Fibroblast of villous mesenchyme (primary cell): ENCODE measurements at places on chromosomes 16 and 17. TPM values are rescaled to one million over a fixed set of nuclear protein-coding genes. Genes with fewer than 3 reads are reported as not detected.
A peak's percentile ranks its signal among the peaks of the same experiment; 100 is the strongest.

GRCh38 chr17:15346066-15346595, 4.7 kb upstream of the TEKT3 start:
- no peak for DNase-seq

- DNase-seq = peak; percentile 85
Observed at GRCh38 chr16:57000271-57001025, 11.1 kb downstream of the NLRC5 start.

DNA sequence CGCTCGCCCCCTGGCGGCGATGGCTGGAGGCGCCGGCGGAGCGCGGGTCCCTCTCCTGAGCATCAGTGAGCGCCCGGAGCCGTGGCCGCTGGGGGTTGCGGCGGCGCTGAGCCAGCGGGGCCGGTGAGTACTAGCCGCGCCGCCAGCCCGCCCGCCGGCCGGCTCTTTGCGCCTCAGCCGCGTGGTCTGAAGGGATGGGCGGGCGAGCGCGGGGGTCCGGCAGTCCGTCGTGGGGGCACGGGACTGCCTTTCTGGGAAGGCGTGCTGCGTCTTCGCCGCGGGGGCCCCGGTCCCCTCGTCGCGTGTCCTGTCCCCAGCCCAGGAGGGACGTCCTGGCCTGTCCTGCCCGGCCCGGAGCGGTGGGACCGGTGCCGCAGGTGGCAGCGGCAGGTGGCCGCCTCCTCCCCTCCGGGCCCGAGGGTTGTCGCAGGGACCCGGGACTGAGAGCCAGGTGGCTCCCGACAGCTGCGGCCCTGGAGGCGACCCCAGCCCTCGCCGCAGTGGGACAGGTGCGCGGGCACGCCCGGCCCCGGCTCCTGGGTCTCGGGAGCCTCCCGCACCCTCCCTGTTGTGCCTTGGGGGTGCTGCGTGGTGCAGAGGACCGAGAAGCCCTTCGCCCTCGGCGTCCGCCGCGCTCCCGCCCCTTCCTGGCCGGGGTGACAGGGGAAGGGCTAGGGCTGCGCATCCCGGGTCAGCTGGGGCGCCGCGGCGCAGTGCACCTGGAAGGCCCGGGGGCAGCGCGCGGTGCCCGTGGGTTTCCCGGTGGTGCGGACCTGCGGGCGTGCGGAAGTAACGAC, at the start of gene SPECC1:
Gene SPECC1, plus strand, starts transcription at position 58 of the 797 bp plus-strand sequence. CDS start 87,293 bp downstream, outside the sequence.
- DNase-seq = peak; percentile 41

GRCh38 chr17:41013181-41013580, 4.3 kb upstream of the KRTAP3-1 start:
- DNase-seq = peak; percentile 75

- no peak for DNase-seq
Observed at GRCh38 chr17:8964801-8965393, 610 bp downstream of the PIK3R5 start.

DNA sequence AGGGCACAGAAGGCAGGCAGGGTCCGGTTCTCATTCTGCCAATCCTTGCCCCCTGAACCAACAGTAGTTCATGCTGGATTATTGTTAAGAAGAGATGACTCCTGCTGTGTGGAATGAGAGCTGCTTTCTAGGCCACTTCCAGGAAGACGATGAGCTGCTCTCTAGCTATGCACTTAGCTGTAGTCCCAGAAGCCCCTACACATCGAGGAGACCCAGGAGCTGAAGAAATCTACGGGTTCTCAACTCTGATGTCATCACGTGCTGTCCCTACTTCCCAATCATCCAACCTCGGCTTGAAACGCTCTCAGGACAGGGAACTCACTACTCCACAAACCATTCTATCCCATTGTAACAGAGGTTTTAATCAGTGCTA, 29.0 kb upstream of the EMP2 start:
- DNase-seq = peak; percentile 47

Gene SLC38A7
- 42.3 and 43.5 TPM in 2 replicates for total RNA-seq

DNA sequence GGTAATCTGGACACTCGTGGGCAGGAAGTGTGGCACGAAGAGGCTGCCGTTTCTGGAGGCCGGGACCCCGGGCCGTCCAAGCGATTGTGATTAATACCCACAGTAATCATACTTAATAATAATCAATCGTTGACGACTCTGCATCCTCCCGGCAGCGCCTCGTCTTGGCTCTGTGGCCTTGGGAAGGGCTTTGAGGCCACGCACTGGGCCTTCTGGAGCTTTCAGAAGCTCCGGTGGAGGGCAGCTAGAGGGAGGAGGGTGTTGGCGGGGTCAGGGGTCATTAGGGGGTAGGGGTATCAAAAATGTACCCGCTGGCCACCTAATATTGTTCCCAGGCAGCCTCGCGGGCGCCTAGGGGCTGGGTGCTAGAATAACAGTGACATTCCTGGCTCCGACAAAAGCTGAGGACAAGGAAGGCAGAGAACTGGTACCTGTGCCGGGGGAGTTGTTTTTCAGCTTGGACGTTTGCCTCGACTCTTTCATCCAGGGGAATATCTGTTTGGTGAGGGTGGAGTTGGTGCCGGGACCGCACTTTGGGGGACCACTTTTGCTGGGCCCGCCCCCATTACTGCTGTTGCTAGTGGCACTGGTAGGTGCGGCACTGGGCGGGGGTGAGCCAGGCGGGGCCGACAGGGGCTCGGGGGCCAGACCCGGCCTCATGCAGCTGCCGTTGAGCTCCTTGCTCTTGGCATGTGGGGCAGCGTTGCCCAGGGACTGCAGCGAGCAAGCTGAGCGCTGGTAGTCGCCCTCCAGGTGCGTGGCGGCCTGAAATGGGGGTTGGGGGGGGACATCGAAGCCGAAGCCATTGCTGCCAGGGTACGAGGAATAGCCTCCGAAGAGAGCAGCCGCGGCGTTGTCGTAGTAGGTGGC, 6.9 kb upstream of the HOXB2 start:
- DNase-seq = no peak

- no peak for DNase-seq
Observed at GRCh38 chr17:15465045-15465701, 2.2 kb downstream of the CDRT4 start.

Gene GPRC5C
- total RNA-seq = 0.43 and 1.3 TPM in 2 replicates

- DNase-seq = no peak
Observed at GRCh38 chr17:5234645-5235576, at the start of gene SCIMP. SCIMP (minus strand) TSS chr17:5234860; CDS start chr17:5234755, 105 bp downstream.

Gene SSTR5
- not detected in 2 replicates for total RNA-seq

Gene SLC12A3
- not detected in 2 replicates for total RNA-seq

Gene ITGB3
- 79.9 and 95.0 TPM in 2 replicates for total RNA-seq

DNA sequence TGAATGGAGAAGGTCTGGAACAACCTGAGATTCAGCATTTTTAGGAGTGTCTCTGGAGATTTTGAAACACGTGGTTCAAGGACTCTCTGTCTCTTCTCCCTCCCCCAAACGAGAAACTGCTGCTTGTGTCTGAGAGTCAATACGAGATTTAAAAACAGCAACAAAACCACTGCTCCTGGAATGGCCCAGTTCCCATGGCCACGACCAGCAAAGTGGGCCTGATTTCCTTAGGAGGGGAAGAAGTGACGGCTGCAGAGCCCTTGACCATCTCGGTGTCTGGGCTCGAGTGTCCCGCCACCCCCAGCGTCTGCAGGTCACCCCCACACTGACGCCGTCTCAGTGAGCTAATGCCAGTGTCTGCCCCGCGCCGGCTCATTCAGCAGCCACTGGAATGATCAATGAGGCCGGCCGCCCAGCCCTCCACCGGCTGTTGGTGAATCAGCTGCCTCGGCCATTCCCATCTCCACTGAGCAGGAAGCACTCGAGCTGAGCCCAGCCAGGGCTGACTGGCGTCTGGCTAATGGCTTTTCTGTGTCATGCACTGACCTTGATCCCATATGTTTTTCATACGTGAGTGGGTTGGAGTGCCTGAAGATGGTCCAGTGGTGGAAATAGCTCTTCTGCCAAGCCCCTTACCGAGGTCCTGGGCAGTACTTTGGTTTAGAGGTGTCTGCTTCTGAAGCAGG, 151.8 kb downstream of the PITPNC1 start:
- DNase-seq = peak; percentile 83

GRCh38 chr16:67451704-67452435, 20.9 kb downstream of the HSD11B2 start:
- no peak for DNase-seq

DNA sequence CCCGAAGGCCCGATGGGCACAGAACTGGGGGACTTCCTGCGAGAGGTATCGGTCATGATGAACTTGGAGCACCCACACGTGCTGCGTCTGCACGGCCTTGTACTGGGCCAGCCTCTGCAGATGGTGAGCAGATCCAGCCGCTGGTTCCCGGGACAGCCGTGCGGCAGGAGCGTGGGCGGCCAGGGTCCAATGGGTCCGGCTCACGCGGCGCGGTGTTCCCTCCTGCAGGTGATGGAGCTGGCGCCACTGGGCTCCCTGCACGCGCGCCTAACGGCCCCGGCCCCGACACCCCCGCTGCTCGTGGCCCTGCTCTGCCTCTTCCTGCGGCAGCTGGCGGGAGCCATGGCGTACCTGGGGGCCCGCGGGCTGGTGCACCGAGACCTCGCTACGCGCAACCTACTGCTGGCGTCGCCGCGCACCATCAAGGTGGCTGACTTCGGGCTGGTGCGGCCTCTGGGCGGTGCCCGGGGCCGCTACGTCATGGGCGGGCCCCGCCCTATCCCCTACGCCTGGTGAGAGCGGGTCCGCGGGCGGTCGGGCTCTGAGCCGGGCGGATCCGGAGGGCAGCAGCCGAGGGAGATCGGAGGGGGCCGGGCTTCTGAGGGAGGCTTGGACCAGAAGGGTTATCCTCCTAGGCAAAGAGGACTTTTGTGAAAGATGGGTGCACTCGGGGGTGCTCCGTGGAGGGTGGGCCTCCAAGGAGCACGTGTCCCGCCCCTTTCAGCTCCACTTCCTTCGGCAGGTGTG, 3.0 kb downstream of the TNK1 start:
- peak; percentile 31 for DNase-seq

- DNase-seq = no peak
Observed at GRCh38 chr16:6993544-6993943, 339.1 kb upstream of the RBFOX1 start.

Gene CPHXL
- total RNA-seq = not detected in 2 replicates

DNA sequence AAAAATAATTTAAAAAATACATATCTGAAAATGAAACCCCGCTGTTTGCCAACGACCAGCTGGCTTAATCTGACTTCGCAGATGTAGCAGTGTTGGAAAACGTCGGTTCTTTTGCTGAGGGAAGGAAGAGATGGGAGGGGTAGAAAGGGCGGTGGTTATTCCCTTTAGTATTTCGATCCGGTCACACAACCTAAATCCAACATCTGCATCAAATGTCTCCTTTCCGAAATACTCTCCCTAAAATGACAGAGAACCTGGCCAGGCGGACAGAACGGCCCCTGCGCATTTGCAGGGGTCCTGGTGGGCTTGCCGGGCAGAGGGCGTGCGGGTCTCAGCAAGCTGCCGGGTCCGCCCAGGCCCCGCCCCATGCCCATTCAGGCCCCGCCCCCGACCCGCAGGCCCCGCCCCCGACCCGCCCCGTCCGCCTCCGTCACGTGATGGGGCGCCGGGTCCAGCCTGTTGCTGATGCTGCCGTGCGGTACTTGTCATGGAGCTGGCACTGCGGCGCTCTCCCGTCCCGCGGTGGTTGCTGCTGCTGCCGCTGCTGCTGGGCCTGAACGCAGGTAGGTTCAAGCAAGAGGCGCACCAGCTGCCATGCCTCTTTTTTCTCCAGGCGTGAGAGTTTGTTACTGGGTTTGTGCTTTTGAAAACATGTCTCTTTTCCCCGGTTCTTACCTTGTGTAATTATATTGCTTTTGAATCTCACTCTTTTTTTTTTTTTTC, at the start of gene SCPEP1:
Gene SCPEP1, plus strand, starts transcription at position 459 of the 723 bp plus-strand sequence. Its CDS starts 29 bp downstream, at position 488.
- DNase-seq = peak; percentile 77

DNA sequence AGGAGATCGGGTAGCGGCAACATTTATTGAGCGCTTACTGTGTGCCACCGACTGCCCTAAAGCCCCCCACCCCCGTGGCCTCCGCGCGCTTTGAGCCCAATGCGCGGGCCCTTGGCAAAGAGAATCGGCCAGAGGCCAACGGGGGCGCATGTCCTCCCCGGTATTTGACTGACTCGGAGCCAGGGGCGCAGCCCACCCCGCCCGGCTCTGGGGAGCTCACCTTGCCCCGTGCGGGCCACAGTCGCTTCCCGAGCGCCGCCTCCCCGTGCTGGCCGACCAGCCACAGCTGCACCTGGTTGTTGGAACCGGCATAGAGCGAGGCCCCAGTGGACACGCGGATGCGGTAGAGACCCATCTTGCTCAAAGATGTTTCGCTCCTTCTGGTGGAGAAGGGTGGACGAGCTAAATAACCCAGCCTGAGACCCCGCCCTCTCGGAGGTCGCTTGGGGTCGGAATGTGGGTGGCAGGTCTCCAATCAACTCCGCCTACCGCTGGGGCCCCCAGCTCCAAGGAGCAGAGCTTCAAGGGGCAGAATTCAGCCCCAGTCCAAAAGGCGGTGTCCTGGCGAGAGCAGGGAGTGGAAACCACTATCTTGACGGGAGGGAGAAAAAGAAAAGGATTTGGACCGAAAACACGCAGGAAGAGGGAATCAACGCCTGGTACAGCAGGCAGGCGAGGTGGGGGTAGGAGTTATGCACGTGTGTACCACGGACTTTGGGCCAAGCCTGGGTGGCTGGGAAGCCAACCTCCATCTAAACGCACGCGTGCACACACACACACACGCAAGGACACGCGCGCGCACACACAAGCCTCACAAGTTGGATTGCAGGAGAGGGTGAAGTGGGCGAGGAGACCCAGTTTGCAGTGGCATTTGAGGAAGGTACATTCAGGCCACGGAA, at the start of gene ALOX15:
Gene ALOX15, minus strand, starts transcription at position 382 of the 899 bp plus-strand sequence. Its CDS starts 27 bp downstream, at position 355.
- no peak for DNase-seq

GRCh38 chr17:81967533-81968395, 6.8 kb upstream of the NOTUM start:
- peak; percentile 88 for DNase-seq

GRCh38 chr17:77884019-77884418, 74.5 kb upstream of the TNRC6C start:
- DNase-seq = no peak

DNA sequence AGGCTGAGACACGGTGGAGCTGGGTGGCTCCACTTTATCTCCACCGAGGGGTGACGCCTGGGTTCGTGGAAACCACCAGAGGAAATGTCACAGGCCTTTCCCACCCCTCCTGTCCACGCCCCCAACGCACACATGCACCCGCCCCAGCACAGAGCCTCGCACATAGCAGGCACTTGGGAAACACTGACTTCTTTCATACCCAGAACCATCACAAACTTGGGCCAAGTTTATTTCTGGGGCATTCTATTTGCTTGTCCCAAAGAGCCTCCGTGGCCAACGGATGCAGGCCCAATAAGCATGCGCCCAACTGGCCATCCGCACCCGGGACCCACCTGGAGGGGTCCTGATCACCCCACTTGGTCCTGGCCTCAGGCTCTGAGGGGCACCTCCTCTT, 3.3 kb downstream of the BCAR1 start:
- DNase-seq = peak; percentile 67

Gene NLRC3
- not detected in 2 replicates for total RNA-seq

DNA sequence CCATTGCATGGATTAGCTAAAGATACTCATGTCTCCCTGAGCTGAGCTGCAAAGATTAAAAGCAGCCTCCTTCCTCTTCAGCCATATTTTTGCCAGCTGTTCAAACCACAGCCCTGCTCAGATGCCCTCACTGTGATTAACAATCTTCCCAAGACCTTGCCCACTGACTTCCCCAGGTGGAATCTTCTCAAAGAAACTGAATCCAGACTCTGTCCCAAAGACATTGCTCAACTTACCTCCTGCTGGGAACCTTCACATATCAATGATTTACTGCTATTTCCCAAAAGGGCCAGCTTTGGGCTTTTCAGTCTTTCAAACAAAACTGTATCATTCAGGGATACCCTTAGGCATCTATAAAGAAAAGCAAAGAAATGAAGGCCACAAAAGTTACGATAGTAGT, 9.2 kb downstream of the C17orf67 start:
- peak; percentile 51 for DNase-seq
